Stimulated activated CD4-positive, alpha-beta T cell treated with anti-CD3 and anti-CD28 coated beads, Interleukin-2, amount 100 ng/mL, for 24 hours (primary cell): ENCODE measurements at places on chromosomes 5 and 9.

DNA sequence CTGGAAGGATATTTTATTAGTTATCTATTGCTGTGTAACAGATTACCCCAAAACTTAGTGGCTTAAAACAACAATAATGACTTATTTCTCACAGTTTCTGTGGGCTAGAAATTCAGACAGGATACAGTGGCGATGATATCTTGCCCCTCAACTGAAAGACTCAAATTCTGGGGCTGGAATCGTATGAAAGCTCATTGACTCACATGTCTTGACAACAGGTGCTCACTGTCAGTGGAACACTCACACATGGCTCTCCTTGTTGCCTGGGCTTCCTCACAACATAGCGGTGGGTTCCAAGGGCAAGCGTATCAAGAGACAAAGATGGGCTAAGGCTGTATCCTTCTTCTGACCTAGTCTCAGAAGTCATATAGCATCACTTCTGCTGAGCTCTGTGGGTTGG is 3.7 kb upstream of the GNPDA1 start:
- peak; percentile 45 for DNase-seq

GRCh38 chr9:99878651-99879050 is 27.8 kb upstream of the STX17 start:
- no peak for DNase-seq

DNA sequence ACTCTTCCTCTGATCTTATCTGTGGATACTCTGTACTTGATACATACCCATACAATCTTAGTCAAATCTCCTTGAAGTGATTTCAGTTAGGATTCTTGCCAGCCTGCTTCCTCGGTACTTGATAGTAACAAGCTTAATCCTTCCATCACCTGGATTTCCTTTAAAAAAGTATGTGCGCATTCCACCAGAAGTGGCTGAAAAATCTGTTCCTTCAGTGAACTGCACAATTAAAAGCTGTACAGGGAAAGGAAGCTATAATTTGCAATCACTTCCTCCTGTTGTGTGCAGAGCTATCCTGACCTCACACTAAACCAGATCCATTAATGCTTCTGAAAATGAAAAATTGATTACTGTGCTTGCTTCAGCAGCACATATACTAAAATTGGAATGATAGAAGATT is 47.3 kb downstream of the PWWP2A start:
- DNase-seq, result no peak

DNA sequence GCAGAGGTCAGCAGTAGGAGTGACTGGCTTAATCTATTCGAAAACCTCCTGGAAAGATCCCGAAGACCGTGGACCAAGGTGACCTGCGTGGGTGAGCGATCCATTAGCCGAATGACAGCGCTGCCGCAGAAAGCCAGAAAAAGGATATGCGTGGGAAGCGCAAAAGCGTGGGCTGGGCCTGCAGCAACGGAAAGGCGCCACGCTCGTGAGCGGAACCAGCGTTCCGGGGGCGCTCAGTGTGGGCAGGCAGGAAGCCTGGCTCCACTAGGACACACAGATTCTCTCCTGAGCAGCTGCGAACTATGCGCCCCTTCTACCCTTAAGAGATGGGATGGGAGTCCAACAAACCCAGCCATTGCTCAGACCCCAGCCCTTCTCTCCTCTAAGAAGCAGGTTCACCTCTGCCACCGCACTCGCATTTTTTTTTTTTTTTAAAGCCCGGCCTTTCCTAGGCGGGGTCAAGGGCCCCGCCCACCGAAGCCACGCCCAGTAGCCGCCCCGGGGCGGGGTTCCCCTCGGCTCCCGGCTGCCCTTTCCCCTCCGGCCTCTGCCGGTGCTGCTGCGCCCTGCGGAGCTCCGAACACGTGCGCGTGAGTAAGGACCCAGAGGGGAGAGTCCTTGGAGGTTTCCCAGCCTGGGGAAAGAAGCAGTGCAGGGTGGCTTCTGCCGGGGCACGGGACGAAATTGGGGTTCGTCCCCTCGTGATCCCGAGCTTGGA is 19.8 kb upstream of the MATR3 start:
- DNase-seq, result peak; percentile 91

DNA sequence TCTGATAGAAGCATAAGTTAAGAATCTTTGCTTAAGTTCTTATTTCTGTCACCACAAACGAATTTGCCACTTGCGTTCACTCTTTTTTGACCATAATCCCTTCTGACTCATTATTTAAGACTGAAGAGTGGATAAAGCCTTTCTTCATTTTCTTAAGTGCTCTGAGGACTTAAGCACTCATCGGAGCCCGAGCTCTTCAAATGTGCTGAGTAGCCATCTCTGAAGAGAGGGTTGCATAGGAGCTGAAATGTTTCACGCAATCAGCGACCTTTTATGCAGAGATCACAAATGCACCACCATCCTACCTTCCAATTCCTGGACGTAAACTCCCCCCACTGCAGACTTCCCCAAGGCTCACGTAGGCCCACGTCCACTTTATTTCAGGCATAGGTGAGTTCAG is 699.2 kb downstream of the IRX1 start:
- no peak for DNase-seq

GRCh38 chr5:81172710-81173109 is 60.4 kb upstream of the CKMT2 start:
- DNase-seq, result no peak
